Activated gamma-delta T cell (primary cell): ENCODE measurements at places on chromosomes 3 and 15.

DNA sequence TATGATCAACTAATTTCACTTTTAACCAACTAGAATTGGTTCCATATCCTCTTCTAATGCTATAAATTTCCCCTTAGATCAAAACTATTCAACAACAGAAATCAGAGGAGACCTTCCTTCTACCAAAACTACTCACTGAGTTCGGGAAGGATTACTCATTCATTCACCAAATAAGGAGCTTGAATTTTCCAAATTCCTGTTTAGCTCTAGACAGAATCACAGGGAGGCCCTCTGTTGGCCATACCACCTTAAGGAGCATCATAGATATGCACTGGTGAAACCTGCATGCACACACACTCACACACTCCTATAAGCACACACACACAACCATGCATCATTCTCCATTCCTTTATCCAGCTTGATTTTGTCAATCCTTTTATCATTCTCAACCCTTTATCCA is 49.0 kb downstream of the SUCLG2 start:
- DNase-seq: no peak

- no peak for DNase-seq
Observed at GRCh38 chr3:172442606-172443005, 5.7 kb downstream of the GHSR start.

DNA sequence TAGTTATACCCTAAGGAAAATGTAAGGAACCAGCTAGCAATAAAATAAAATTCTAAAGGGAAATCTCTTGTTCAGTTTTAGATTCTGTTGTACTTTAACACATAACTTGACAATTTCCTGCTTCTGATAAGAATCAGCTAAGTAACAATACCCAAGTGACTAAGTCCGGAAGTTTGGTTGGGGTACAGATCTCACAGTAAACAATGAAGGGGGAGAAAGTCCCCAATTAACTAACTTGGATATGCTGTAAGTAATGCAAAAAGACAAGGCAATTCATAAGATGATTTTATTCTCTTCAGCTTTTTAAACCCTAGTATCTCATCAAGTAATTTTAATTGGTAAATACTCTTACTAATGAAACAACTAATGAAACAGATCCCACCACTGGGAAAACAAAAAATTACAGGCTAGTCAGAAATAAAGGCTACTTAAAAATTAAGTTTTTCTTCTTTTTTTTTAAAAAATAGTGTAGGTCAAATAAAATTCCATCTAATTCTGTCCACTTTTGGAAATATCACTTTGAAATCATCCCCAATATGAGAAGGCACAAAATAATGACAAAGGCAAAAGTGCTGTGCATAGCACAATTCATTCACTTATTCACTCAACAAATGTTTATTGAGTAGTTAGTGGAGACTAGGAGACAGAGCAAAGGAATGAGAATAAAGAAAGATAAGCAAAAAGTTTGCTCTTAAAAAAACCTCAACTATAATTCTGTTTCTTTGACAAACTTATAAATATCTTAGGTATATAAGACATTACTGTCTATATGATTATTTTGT is 37.8 kb upstream of the IL20RB start:
- no peak for DNase-seq

DNA sequence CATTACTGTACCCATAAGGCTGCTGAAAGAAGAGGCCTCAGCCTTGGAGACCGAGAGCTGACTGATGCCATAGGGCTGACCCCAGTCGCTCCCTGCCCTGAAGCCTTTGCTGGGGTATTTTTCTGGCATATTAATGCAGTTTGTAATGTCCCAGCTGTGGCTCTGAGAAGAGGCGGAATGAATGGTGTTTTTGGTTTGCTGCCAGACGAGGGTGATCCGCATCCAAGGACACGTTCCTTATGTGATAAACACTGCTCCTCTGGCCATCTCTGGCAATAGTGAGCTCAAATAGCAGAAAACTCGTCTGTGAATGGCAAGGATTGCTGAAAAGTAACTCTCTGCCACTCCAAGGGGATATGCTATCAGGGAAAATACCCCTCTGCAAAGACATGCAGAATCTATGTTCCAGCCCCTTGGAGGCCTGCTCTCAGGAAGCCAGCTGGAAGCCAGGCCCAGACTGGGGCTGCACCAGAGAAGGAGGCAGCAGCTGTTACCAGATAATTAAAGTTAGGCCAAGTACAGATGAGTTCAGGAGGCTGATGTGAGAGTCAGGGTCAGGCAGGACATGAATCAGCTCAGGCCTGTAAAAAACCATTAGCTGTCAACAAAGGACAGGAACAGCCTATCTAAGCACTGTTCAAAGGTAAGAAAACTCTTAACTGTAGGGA is 28.9 kb upstream of the KLHL6 start:
- DNase-seq: no peak

DNA sequence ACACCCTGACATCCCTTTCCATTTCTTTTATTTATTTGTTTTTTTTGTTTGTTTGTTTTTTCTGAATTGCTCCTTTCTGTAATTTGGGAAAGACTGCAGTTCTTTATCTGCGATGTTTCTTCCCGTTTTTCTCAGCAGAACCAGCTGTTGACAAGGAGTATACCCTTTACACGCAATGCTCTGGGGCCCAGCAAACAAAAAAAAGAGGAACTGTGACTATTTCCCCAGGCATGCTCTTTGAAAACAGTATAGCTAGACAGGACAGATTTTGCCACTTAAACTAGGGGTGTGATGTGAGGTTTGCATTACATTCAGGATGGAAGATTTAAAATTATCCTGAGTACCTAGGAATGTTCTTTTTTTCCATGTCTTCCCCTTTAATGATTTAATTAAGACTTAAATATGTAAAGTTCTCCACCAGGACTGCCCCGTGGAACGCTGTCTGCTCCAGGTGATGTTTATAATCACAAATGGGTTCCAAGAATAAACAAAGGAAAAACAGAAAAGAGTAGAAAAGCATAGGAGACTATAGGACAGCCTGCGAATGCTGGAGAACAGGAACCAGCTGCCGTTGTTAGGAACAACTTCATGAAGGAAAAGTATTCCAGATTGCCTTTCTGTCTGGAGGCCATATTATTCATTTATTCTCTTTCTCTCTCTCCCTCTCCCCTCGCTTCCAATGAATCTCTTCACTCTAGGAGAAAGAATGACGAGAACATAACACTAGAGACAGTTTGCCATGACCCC is 43.3 kb downstream of the TGFBR2 start:
- DNase-seq: no peak

GRCh38 chr3:30586806-30587486 is 19.5 kb upstream of the TGFBR2 start:
- DNase-seq: no peak

DNA sequence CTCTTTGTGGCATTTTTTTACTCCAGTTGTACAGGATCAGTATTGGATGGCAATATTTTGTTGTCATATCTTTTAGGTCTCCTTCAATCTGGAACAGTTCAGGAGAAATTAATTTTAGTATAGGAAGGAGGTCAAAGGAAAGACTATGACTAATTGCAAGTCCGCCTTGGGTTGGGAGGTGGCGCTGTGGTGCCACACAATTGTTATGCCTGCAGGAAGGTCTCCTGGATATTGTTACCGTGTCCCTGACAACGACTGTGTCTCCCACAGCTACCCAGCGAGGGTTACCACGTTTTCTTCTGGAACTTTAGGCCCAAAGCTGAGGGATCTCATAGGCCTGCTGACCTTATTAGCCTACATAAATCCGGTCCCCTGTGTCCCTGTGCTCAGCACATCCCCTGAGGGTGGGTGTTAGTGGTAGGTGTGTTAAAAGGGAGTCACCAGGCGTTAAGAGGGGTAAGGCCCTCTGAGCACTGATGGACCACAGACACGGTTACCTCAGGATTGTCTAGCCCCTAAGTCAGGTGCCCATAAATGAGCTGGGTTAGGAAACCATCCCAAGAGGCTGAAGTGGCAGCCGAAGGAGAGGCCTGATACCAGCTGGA is 31.5 kb downstream of the KCNAB1 start:
- DNase-seq: no peak

DNA sequence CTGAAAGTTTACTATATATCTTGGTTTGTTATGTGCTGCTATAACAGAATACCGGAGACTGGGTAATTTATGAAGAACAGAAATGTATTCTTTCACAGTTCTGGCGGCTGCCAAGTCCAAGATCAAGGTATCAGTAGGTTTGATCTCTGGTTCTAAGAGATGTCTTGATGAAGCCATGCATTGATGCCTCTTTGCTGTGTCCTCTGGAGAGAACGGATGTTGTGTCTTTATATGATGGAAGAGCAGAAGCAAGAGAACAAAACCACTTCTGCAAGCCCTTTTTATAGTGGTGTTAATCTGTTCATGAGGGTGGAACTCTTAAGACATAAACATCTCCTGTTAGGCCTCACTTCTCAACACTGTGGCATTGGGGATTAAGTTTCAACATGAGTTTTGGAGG is 62.7 kb downstream of the TCF12 start:
- no peak for DNase-seq

DNA sequence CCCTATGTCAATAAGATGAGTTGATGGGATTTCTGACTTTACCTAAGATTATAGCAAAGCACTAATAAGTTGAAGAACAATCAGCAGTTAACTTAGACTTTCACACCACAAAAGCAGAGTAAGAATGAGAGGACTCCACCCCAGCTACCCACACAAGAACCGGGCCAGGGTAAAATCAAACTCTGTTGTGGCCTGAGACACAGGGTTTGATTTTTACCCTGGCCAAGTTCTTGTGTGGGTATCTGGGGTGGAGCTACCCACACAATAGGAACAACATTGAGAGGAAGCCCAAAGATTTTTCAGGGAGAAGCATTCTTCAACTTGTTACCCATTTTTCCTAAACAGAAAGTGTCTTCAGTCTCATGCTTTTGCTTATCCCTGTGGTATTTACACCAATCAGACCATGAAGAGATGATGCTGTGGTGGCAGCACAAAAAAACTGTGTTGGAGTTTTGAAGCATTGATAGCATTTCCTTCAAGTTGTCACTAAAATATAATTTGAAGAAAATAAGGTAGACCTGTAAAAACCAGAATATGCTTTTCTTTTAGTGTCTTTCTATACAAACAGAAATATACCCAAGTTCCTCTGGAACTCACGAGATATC is 25.6 kb downstream of the CPOX start:
- no peak for DNase-seq

- DNase-seq: no peak
Observed at GRCh38 chr15:87732976-87733375, 523.6 kb downstream of the NTRK3 start.

- DNase-seq: no peak
Observed at GRCh38 chr3:182913889-182914288, 66.4 kb downstream of the DCUN1D1 start.

DNA sequence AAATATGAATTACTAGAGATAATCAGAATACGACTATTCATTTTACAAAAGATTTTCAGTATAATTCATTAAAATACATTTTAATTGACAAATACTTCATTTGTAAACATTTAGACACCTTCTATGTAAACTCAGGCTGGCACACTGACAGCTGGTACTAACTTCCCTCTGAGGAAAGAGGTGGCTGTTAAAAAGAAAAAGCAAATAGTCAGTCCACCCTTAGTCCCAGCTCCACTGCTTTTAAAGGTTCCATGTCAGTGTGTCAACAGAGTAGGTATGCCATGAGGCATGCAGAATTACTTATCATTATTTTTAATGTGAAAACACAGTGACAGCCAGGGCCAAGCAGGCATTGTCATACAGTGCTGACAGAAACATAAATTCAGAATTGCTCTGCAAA is 16.1 kb downstream of the TM6SF1 start:
- DNase-seq: no peak

GRCh38 chr3:13549623-13550422 is 898 bp downstream of the FBLN2 start:
- no peak for DNase-seq

- DNase-seq: no peak
Observed at GRCh38 chr15:43953402-43953801, 126.6 kb downstream of the WDR76 start.

- no peak for DNase-seq
Observed at GRCh38 chr15:47987908-47988532, 132.8 kb upstream of the SLC24A5 start.

DNA sequence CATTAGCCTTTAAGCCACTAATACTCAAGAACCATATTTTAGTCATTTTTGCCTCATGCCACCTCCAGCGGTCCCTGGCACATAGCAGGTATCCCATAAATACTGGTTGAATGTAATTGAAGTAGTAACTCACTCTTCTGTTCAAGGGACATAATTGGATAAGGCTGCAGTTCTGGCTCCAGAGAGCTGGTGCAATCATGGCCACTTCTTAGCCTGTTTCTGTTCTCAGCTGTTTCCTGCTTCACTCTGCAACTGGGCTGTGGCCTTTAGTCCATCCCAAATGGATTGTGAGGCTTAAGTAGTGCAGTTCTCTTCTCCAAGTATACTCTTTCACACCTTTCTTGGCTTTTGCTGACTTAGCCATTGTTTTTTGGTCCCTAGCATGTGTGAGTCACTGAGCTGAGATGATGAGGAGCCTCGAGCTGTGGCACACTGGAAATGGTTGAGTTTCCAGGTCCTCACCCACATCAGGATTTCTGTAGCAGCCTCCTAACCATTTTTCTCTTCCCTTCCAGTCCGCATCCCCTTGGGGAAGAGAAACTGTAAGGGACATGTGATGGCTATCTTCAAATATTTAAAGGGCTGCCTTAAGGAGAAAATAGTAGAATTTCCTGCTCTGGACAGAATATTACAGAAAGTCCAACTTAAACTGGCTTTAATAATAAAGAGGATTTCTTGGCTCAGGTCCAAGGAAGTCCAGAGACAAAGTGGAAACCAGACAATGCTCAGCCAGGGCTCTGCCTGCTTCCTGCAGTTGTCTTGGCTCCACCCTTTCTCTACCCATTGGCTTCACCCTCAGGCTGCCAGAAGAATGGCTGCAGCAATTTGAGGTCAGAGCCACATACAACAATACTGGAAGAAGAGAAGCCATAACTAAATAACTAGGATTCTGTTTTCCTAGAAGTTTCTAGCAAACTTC is 305.4 kb upstream of the ROPN1 start:
- no peak for DNase-seq

GRCh38 chr3:50323614-50324199 is 1.2 kb upstream of the HYAL2 start:
- DNase-seq: no peak

DNA sequence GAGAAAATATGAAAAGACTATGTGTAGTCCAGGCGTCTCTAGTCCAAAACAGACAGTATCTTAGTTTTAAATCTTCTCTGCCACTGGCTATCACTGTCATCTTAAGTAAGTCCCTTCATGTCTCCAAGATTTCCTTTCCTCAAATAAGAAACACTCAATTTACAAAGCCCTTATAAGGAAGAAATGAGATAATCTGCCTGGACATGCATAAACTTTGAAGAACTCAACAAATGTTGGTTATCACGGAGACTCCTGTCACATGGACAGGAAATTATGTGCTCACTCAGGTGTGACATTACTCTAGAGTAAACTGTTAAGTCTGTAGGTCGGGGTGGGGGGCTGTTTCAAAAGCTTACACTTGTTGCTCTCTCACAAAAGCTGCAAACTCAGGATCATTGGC is 91.9 kb downstream of the IMPG2 start:
- no peak for DNase-seq

DNA sequence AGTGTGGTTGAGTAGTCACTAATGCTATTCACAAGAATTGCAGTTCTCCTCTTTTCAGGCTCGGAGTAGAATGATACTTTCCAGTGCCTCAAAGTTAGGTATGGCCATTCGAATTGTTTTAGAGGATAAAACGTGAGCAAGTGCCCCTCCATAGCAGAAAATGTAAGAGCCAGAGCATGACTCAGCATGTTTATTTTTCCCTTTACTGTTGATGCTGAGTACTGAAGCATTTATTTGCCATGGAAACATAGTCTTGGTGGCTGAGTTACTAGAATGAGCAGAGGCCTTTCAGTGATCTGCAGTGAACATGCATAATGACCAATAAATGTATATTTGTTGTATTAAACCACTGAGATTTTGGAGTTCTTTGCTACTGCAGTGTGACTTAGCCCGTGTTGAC is 540.6 kb downstream of the NLGN1 start:
- no peak for DNase-seq
